Suprapubic skin (tissue), 4 donors: ENCODE measurements at places on chromosomes 5 and 9.

GRCh38 chr9:36337865-36338264 is 62.2 kb downstream of the RNF38 start:
- DNase-seq = no peak
- H3K36me3 ChIP-seq = peaks cover 69% of the 10 kb centered on the region
- no peaks in the 10 kb centered on the region for H3K4me1 ChIP-seq
- no peak overlapping the region for H3K4me3 ChIP-seq

DNA sequence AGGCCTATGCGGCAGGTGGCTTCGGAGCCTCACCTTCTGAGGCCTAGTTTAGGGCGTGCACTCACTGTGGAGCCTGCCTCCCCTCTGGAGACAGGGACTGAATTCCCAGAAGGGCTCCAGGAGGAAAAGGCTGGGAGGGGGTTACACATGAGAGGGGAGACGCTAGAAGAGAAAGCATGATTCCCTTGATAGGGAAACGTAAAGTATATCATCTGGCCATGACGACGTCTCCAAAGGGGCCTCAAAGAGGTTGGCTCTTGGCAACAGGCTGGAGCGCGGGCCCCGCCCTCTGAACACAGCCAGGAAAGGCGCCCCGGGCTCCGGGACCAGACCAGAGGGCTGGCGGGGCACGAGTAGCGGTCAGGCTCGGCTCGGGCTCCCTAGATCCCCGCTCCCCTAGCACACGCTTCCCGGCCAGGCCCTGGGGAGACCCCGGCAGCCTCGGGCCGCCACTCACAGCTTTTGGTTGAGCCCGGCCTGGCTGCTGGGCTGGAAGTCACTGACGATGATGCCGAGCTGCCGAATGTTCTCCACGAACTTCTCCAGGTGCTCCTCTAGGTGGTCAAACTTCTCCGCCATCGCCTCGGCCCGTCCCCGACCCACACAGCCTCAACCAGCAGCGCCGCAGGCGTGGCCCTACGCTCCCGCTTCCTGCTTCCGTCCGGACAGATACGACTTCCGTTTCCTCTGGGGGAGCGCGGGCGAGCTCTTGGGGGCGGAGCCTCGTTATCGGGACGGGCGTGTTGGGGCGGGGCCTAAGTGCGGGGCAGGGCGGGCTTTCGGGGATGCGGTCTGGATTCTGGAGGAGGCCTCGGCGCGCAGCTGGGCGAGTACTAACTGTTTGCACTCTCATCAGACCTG is at the start of gene MED10:
Gene MED10, minus strand, starts transcription at position 643 of the 861 bp plus-strand sequence. Its CDS starts 64 bp downstream, at position 579.
- DNase-seq = peak; percentile 97
- no peaks in the 10 kb centered on the region for H3K27me3 ChIP-seq
- H3K4me1 ChIP-seq = peaks cover 21% of the 10 kb centered on the region
- H3K27ac ChIP-seq = peak within 1 kb of the TSS; percentile 89

DNA sequence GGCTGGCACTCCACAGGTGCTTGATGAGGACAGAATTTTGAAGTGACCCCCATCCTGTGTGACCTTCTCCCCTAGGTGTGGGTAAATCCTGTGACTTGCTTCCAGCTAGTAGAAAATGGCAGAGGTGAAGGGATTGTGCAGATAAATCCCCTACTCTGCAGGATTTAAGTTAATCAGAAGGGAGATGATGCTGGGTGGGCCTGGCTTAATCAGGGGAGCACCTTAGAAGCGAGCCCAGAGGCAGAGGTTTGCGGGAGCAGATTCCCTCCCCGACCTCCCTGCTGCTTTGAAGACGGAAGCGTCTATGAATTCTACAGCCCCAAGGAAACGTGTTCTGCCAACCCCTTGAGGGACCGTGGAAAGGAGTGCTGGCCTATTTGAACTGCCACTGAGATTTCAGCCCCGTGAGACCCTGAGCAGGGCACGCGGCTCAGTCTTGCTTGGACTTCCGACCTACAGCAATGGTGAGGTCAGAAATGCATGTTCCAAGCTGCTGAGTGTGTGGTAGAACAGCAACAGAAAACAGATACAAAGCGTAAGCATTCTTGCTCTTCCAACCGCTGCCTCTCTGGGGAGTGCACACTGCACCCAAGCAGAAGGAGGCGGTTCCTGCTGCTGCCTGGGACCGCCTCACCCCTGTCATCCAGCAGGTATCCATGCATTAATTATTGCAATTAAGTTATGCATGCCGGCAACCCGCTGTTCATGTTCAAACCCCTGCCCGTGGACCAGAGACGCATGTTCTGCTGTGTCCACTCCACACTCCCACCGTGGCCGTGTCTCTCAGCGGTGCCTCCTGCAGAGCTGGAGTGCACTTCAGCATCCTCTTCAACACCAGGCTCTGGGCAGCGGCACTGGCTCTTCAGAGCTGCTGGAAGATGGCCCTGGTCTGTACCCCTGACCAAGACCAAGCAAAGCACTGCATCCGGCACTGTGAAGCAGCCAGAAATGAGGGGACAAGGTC is 54.6 kb upstream of the RXRA start:
- no peaks in the 10 kb centered on the region for H3K4me1 ChIP-seq
- no peaks in the 10 kb centered on the region for H3K36me3 ChIP-seq
- no peak overlapping the region for H3K27ac ChIP-seq
- H3K4me3 ChIP-seq = no peak overlapping the region
- no peak for DNase-seq

DNA sequence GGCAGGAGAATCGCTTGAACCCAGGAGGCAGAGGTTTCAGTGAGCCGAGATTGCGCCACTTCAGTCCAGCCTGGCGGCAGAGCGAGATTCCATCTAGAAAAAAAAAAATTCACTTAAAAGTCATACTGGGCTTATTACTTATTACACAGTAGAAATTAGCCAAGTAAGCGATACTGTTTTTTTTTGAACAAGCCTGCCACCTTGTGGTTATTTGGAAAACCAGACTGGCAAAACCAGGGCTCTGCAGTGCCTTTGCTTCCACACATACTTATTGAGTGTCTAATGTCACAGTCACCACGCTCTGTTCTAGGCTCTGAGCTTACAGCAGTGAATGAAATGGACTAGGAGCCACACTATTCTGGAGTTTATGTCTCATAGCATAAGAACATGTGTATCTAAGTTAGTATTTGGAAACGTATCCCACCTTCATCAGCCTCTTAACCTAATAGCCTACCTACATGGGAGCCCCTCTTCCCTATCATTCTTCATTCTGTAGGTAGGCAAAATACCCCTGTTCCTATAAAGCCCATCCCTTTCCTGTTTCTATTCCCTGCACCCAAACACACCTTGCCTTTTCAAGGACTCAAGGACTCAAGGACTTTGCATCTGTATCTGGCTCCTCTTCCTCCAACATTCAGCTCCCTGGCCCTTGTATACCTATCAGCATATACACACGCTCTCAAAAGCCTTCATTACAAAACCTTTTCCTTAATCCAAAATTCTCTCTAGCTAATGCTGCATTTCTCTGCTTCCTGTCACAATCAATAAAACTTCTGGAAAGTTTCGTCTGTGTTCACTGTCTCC is 13.9 kb upstream of the BASP1 start:
- H3K36me3 ChIP-seq = no peaks in the 10 kb centered on the region
- DNase-seq = no peak
- H3K4me3 ChIP-seq = no peak overlapping the region
- peaks cover 8% of the 10 kb centered on the region for H3K27me3 ChIP-seq

DNA sequence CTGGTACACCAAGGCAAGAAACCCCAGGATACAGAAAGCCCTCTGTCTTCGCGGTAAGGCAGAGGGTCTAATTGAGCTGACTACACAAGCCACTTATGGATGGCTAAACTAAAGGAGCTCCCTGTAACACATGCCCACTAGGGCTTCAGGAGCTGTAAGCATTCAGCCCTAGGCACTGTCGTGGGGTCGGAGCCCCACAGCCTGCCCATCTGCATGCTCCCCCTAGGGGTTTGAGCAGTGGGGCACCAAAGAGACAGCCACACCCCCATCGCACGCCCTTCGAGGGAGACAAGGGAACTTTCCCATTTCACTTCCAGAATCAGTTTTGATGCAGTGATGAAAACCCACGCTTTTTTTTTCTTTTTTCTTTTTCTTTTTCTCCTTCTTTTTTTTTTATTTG is 11.0 kb upstream of the MTMR12 start:
- H3K4me3 ChIP-seq = no peak overlapping the region
- no peak for DNase-seq
- no peak overlapping the region for H3K27ac ChIP-seq

- no peak overlapping the region for H3K27ac ChIP-seq
- no peak for DNase-seq
- no peaks in the 10 kb centered on the region for H3K4me1 ChIP-seq
Measured at GRCh38 chr5:155316070-155316714, 302.6 kb downstream of the KIF4B start.

DNA sequence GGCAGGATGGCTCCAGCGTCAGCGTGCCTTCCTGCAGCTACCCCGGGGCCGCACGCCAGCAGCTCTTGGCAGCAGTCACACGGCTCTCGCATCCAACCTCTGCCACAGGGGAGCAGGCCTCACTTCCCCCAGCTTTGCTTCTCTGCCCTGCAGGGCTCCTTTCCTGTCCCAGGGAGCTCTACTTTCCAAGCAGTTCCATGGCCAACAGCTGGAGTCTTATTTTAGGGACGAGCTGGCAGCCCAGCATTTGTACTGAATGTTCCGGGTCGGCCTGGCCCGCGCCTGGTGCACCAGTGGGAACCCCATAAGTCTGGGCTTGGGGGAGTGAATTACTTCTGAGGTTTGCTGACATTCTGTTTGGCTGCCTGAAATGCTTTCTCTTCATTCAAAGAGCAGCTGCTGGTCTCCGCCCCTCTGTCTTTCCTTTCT is 34.6 kb downstream of the GADD45G start:
- H3K4me1 ChIP-seq = peaks cover 34% of the 10 kb centered on the region
- H3K4me3 ChIP-seq = no peak overlapping the region
- H3K36me3 ChIP-seq = no peaks in the 10 kb centered on the region
- H3K27ac ChIP-seq = peak overlapping the region; percentile 45
- no peaks in the 10 kb centered on the region for H3K27me3 ChIP-seq

- no peak overlapping the region for H3K27ac ChIP-seq
- H3K4me3 ChIP-seq = no peak overlapping the region
- DNase-seq = no peak
- no peaks in the 10 kb centered on the region for H3K36me3 ChIP-seq
Measured at GRCh38 chr9:86843206-86843605, 104.1 kb downstream of the GAS1 start.

GRCh38 chr5:64339769-64340168 is 166.0 kb upstream of the RGS7BP start:
- no peaks in the 10 kb centered on the region for H3K4me1 ChIP-seq
- H3K27me3 ChIP-seq = no peaks in the 10 kb centered on the region
- DNase-seq = no peak
- no peak overlapping the region for H3K27ac ChIP-seq
- H3K36me3 ChIP-seq = no peaks in the 10 kb centered on the region

GRCh38 chr9:20570087-20570486 is 52.2 kb downstream of the MLLT3 start:
- H3K27me3 ChIP-seq = no peaks in the 10 kb centered on the region
- H3K4me1 ChIP-seq = peaks cover 5% of the 10 kb centered on the region

DNA sequence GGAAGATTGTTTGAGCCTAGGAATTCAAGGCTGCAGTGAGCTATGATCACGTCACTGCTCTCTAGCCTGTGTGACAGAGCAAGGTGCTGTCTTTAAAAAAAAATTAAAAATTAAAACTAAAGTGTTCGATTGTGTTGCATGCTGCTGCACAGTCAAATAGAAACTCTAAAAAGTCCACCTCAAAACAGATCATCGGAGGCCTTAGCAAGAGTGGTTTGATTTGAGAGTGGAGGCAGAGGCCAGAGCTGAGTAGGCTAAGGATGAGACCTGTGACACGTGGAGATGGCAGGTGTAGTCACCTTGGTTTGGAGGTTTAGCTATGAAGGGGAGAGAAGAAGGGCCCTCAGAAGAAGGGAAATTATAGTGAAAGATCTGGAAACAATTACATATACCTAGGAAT is 2.8 kb upstream of the PTPDC1 start:
- H3K36me3 ChIP-seq = no peaks in the 10 kb centered on the region
- H3K27me3 ChIP-seq = no peaks in the 10 kb centered on the region
- H3K4me1 ChIP-seq = no peaks in the 10 kb centered on the region
- H3K4me3 ChIP-seq = no peak overlapping the region

- no peaks in the 10 kb centered on the region for H3K36me3 ChIP-seq
- H3K4me3 ChIP-seq = no peak overlapping the region
- H3K27me3 ChIP-seq = peaks cover 2% of the 10 kb centered on the region
- H3K4me1 ChIP-seq = peaks cover 24% of the 10 kb centered on the region
Measured at GRCh38 chr5:133820507-133820906, 147.9 kb downstream of the C5orf15 start.

GRCh38 chr5:132362086-132362485 is 7.4 kb upstream of the SLC22A5 start:
- no peak overlapping the region for H3K4me3 ChIP-seq
- H3K36me3 ChIP-seq = no peaks in the 10 kb centered on the region
- H3K27me3 ChIP-seq = no peaks in the 10 kb centered on the region

GRCh38 chr5:169080448-169080911 is 220.5 kb downstream of the SLIT3 start:
- H3K4me3 ChIP-seq = no peak overlapping the region
- H3K27me3 ChIP-seq = no peaks in the 10 kb centered on the region
- H3K36me3 ChIP-seq = no peaks in the 10 kb centered on the region
- H3K4me1 ChIP-seq = no peaks in the 10 kb centered on the region
- no peak overlapping the region for H3K27ac ChIP-seq

DNA sequence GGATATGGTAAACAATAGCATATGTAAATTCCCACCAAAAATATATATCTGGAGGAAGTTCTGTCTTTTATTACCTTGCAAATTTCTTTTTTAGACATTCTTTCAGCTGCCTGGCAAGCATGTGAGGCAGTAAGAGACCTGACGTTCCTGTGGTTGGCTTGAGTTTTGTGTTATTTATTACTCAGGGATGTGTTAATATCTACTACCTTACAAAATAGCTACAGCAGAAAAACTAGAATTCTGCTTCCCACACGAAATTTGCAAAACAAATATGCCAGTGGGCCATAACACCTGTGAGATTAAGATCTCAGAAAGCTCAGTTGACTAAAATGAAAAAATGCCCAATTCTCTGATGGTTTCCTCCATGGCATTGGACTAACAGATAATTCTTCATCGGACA is 274.2 kb downstream of the TMEM167A start:
- H3K27ac ChIP-seq = no peak overlapping the region
- H3K27me3 ChIP-seq = no peaks in the 10 kb centered on the region
- no peak overlapping the region for H3K4me3 ChIP-seq
- no peak for DNase-seq
- no peaks in the 10 kb centered on the region for H3K36me3 ChIP-seq

- no peaks in the 10 kb centered on the region for H3K36me3 ChIP-seq
- DNase-seq = no peak
- H3K27ac ChIP-seq = no peak overlapping the region
Measured at GRCh38 chr5:95441636-95442035, 50.5 kb downstream of the FAM81B start.
